ENCODE measurements at places on chromosomes 3 and 15.

DNA sequence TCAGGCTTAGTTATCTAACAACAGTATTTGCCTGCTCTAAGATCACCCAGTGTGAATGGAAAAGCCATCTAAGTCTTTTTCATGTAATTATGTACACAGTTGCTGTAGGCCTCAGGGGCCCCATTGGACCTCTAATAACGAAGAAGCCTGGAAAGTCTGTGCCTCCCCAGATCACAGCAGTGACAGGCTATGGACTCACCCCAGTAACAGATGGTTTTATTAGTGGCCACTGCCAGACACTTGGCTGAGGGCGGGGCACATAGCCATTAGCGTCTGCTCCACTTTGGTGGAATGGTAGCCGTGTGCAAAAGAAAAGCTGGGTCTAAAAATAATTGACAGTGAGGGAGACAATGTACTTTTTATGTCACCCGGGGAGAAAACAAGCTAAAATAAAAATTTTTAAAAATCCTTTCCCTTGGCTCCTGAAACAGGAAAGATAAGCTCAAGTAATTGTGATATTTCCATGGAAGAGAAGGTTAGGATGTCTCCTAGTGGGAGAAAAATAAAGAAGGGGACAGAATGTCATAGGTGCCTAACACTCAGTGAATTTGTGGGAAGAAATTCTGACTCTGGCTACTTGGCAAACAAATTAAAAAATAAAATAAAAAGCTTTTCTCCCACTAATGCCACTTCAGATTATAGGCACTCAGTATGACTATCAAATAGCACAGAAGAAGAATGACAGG, 44.3 kb upstream of the ZNF385D start:
- peak; percentile 30 for DNase-seq

- no peak for DNase-seq
These were observed 42.0 kb downstream of the MKRN2 start for GRCh38 chr3:12598890-12599289.

DNA sequence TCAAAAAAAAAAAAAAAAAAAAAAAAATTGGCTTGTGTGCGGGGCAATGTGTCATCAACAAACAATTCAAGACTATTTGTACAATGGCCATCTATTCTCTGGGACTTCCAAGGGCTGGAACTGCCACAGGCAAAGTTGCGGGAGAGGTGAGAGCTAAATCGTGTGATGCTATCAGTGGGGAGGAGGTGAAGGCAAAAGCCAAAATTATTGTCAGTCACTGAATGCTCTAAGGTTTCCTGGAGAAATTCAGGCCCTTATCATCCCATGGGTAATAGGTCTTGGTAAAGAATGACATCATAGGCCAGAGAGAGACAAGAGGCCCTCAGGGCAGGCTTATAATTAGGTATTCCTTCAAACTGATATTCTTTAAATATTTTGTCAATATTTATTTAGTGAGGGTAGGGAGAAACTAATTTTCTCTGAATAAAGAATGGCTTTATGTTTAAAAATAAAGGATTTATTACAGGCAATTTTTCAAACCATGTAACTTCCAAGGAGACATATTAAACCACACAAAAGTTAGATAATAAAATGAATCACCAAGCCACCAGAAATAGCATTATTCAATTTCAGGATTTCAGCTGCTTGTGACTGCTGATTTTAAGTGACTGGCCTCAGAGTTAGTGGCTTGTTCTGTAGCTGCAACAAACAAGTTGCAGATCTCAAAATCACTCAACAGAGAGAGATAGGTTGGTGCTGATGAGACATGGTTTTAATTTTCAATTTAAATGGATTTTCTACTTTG, 226.3 kb upstream of the MRPL3 start:
- no peak for DNase-seq

- DNase-seq, result no peak
These were observed 30.2 kb upstream of the CHMP2B start for GRCh38 chr3:87196879-87197278.

GRCh38 chr15:69150336-69150735, 10.1 kb upstream of the GLCE start:
- DNase-seq, result no peak

Measured in tibial artery (tissue), 4 donors.